Activated effector memory CD4-positive, alpha-beta T cell treated with anti-CD3 and anti-CD28 coated beads, Interleukin-2, amount 50 U/mL, for 16 hours (primary cell): ENCODE measurements at places on chromosomes 11 and 22.

DNA sequence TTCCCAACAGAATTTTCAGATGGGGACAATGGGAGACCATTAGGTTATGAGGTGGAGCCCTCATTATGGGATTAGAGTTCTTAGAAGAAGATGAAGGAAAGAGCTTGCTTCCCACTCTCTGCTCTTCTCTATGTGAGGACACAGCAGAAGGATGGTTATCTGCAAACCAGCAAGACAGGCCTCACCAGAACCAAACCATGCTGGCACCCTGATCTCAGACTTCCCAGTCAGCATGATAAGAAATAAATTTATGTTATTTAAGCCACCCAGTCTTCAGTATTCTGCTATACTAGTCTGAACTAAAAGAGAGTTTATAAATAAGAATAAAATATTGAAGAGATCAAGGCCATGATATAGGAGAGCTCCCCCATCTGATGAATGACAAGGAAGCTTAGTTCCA, 946.3 kb upstream of the CCDC90B start:
- DNase-seq = no peak

DNA sequence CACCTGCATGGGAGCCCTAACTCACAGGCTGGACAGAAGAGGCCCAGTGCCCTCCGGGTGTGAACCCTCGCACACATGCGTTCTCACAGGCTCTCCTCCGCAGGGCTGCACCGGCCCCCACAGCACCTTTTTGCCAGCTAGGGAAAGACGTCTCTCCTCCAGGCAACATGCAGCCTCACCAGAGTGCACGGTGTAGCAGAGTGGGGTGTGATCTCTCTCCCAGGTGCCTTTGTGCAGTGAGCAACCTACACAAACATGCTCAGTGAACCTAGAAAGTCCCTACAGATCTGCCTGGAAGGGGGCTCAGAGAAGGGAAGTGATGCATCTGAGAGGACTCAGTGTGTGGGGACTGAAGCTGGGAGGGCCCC, 3.7 kb upstream of the CARNS1 start:
- no peak for DNase-seq

GRCh38 chr22:50670513-50670912, 2.1 kb upstream of the SHANK3 start:
- DNase-seq = no peak

GRCh38 chr11:100895449-100895848, 208.4 kb downstream of the ARHGAP42 start:
- DNase-seq = no peak
